Epithelial cell of proximal tubule (primary cell): ENCODE measurements at places on chromosomes 5 and 9. TPM values are rescaled to one million over a fixed set of nuclear protein-coding genes. Genes with fewer than 3 reads are reported as not detected.

Gene DNM1
- total RNA-seq: 2.6 and 16.7 TPM in 2 replicates

DNA sequence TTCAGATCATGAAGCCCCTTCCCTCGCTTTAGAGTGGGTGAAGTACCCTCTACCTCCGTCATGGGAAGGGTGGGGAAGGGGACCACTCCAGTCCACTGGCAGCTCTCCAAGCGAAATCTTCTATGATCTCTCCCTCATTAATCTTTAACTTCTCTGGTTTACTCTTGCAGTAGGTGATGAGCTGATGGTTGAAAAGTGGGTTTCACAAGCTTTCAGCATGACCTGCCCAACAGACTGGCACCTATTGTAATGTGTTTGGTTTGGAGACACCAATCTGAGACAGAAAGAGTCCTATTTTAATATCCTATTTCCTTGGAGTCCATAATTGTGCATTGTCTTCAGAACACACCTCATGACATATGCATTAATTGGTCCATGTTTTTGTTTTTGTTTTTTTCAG, 70.8 kb upstream of the TGFBR1 start:
- no peak for DNase-seq

DNA sequence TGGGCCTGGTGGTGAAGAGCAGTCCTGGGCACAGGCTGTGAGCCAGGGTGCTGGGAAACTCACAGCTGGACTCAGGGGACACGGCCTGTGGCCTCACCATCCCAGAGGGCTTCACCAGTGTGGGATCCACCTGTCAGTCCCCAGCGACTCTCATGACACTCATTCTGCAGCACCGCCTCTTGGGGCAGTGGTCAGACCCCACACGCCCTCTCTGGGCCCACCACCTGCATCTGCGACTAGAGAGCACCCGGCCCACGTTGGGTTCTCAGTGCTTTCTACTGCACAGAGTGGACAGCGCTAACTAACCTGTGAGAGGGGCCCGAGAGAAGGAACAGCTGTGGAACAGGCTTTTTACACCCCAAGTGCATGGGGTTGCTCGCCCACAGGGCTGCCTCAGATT, 45.8 kb upstream of the GARNL3 start:
- no peak for DNase-seq

GRCh38 chr9:18360005-18360404, 113.9 kb upstream of the ADAMTSL1 start:
- DNase-seq: no peak

GRCh38 chr9:136697146-136697820, 10.0 kb upstream of the AGPAT2 start:
- no peak for DNase-seq

- no peak for DNase-seq
Observed at GRCh38 chr5:33981408-33982162, 2.9 kb downstream of the SLC45A2 start.

DNA sequence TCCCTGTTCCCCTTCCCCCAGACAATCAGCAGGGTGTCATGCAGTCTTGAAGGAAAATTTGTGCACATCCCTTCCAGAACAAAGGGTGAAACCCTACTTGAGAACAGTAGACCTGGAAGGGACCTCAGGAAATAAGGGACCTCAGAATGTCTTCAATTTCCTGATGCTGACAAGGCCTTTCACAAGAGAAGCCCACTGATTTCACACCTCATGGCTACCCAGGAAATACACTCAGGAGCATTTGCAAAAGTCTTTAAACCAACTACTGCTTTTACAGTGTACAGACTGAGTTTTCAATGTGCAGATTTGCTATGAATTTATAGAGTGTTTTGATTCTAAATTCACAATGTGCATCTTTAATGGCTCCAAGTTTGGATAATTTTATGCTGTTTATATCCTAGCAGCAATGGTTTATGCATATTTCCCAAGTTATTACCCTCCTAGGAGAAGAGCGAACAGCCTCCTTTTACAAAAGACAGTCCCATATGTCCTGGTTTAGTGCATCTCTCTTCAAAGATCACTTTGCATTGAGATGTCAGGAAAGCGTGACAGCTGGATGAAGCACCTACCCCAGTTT, 74.8 kb downstream of the GALNT10 start:
- DNase-seq: no peak

DNA sequence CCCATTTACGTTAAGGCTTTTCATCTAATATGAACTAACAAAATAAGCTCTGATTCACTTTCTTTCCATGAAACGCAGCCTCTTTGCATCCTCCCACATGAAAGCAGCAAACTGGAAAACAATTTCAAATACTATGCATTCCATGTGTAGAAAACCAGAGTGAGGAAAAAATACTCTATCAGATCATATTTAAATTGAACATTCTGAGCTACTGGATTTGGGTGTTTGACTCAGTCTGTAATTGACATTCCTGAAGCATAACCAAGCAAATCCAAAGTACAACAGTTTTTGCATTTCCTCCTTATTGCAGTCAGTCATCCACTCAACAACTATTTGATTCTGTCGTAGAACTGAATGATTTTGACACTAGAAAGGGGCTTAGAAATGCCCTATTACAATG, 399.1 kb upstream of the NMUR2 start:
- DNase-seq: no peak
